ENCODE measurements at places on chromosomes 5 and 9.

GRCh38 chr5:82521431-82522051 is 243.4 kb upstream of the RPS23 start:
- no peaks in the 10 kb centered on the region for H3K4me1 ChIP-seq
- no peak for DNase-seq
- H3K36me3 ChIP-seq, result no peaks in the 10 kb centered on the region
- H3K27ac ChIP-seq, result no peak overlapping the region
- H3K4me3 ChIP-seq, result no peak overlapping the region
- no peaks in the 10 kb centered on the region for H3K27me3 ChIP-seq

- H3K27me3 ChIP-seq, result peaks cover 85% of the 10 kb centered on the region
- no peaks in the 10 kb centered on the region for H3K36me3 ChIP-seq
- H3K4me1 ChIP-seq, result peaks cover 8% of the 10 kb centered on the region
- H3K4me3 ChIP-seq, result no peak overlapping the region
- no peak for DNase-seq
Measured at GRCh38 chr9:135244271-135245221, 157.1 kb downstream of the OLFM1 start.

DNA sequence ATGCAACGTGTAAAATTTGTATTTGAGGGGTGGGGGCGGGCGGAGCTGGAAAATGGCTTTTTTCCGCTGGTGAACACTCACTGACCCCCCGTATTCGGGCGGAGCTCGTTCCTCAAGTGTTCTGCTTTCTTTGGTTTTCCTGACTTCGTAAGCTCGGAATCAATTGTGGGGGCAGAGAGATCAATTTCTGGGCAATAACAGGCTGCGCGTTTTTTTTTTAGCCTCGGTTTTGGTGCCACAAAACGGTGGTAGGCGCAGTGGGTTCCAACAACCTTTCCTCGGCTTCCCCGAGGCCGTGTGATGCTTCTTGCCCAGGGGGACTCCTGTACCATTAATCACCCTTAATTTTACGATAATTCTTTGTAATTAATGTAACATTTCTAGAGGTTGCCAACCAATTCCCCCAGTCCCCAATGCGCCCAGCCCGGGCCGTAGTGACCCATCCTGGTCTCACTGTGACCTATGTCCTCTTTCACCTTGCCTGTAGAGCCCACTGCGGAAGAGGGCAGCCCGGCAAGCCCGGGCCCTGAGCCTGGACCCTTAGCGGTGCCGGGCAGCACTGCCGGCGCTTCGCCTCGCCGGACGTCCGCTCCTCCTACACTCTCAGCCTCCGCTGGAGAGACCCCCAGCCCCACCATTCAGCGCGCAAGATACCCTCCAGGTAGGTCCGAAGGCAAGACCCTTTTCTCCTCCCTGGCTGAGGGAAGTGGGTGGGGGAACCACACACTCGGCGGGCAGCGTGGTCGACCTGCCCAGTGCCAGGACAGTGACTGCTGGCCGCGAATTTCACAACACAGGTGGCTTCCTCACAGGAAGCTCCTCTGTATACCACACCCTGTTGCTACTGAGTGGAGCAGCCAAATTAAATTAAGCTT is 3.7 kb downstream of the NR4A3 start:
- peaks cover 63% of the 10 kb centered on the region for H3K27me3 ChIP-seq
- no peak for DNase-seq
- peak overlapping the region; percentile 87 for H3K4me3 ChIP-seq
- H3K27ac ChIP-seq, result no peak overlapping the region
- peaks cover 48% of the 10 kb centered on the region for H3K4me1 ChIP-seq

- H3K27ac ChIP-seq, result no peak overlapping the region
- peaks cover 3% of the 10 kb centered on the region for H3K27me3 ChIP-seq
- H3K4me3 ChIP-seq, result no peak overlapping the region
- DNase-seq, result no peak
- H3K36me3 ChIP-seq, result no peaks in the 10 kb centered on the region
Measured at GRCh38 chr9:124512806-124513204, 5.6 kb upstream of the NR5A1 start.

DNA sequence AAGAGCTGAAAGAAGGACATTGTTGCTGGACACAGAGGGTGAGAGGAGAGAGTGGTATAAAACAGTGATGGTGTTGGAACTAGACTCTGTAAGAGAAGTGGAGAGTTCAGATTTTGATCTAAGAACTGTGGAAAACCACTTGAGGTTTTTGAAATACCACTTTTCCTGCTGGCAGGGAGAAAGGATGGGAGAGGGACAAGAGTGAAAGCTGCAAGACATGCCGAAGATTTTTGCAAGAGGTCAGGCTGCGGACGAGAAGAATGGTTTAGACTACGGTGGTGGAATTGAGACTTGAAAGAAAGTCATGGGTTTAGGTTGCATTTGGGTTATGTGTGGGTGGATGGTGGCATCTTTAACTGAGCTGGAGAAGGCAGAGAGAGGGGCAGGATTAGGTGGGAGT is 202.2 kb upstream of the RPS23 start:
- H3K4me3 ChIP-seq, result no peak overlapping the region
- no peaks in the 10 kb centered on the region for H3K27me3 ChIP-seq
- H3K27ac ChIP-seq, result no peak overlapping the region
- H3K36me3 ChIP-seq, result no peaks in the 10 kb centered on the region
- H3K4me1 ChIP-seq, result no peaks in the 10 kb centered on the region

DNA sequence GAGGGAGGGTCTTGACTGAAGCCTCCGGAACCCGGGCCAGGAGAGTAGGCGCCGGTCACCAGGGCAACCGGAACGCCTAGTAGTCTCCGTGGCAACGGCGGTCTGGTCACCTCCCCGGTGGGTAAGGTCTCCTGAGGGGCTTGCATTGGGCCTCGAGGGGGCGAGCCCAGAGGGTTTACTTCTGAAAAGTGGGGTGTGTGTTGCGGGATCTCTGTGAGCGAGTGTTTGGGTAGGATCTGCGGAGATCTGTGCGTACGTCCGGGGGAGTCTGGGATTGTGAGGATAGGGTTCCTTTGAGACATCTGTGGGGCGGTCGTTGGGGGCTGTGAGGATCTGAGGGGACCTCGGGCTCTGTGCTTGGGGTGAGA is at the start of gene FAM221B:
Gene FAM221B (minus strand): TSS at position 17 of the 368 bp plus-strand sequence. CDS start 2,571 bp downstream, outside the sequence.
- peak within 1 kb of the TSS; percentile 84 for H3K4me3 ChIP-seq
- H3K27me3 ChIP-seq, result no peaks in the 10 kb centered on the region

DNA sequence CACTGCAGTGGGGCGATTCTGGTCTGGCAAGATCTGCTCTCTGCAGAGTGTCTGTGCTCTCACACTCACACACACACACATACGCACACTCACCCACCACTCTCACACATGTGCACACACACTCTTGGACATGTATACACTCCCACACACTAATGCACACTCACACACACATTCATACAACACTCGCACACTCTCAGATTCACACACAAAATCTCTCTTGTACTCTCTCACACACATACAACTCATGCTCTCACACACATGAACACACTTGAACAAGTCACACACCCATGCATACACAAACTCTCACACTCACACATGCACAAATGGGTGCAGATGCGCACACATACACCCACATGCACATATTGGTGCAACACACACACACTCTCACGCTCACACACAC is 31.7 kb downstream of the TMEM174 start:
- H3K27me3 ChIP-seq, result peaks cover 30% of the 10 kb centered on the region
- no peak overlapping the region for H3K27ac ChIP-seq

- no peak overlapping the region for H3K27ac ChIP-seq
- H3K36me3 ChIP-seq, result no peaks in the 10 kb centered on the region
- DNase-seq, result no peak
- peaks cover 2% of the 10 kb centered on the region for H3K4me1 ChIP-seq
- no peaks in the 10 kb centered on the region for H3K27me3 ChIP-seq
Measured at GRCh38 chr9:108850293-108850897, 5.4 kb downstream of the ACTL7B start.

- H3K27ac ChIP-seq, result no peak overlapping the region
- no peak for DNase-seq
- peaks cover 19% of the 10 kb centered on the region for H3K4me1 ChIP-seq
- H3K4me3 ChIP-seq, result no peak overlapping the region
Measured at GRCh38 chr9:106897236-106897635, 34.3 kb downstream of the ZNF462 start.

DNA sequence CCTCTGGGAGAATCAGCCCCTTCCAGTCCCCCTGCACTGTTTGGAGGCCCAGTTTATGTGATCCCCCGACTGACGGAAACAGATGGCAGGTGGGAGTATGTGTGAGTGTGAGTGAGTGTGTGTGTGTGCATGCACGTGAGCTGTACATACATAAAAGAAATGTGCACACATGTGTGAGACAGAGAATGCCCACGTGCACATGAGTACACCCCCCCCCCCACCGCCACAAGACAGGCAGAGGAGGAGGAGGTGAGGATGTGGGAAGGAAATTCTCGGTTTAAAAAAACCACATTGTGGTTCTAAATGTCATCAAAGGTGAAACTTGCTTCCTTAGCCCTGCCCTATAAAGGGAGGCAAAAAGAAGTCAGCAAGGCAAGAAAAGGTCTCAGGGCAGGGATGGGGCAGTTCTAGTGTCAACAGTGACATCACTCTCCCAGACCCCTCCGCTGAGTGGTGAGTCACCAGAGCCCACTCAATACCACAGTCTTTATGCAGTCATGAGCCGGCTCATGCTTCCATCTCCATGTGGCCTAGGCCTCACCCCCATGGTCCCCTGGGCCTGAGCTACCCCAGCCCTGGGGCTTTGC is 79.2 kb upstream of the HSPA9 start:
- no peak overlapping the region for H3K27ac ChIP-seq
- no peak overlapping the region for H3K4me3 ChIP-seq
- DNase-seq, result no peak
- no peaks in the 10 kb centered on the region for H3K4me1 ChIP-seq

- H3K27me3 ChIP-seq, result no peaks in the 10 kb centered on the region
- no peak overlapping the region for H3K4me3 ChIP-seq
- no peaks in the 10 kb centered on the region for H3K4me1 ChIP-seq
- H3K27ac ChIP-seq, result no peak overlapping the region
- no peaks in the 10 kb centered on the region for H3K36me3 ChIP-seq
Measured at GRCh38 chr9:105887679-105888078, 193.3 kb downstream of the TMEM38B start.

- H3K27ac ChIP-seq, result no peak overlapping the region
- H3K4me3 ChIP-seq, result no peak overlapping the region
- H3K27me3 ChIP-seq, result no peaks in the 10 kb centered on the region
- peaks cover 4% of the 10 kb centered on the region for H3K4me1 ChIP-seq
- H3K36me3 ChIP-seq, result no peaks in the 10 kb centered on the region
- DNase-seq, result no peak
Measured at GRCh38 chr5:157548513-157549282, 26.9 kb downstream of the ADAM19 start.

DNA sequence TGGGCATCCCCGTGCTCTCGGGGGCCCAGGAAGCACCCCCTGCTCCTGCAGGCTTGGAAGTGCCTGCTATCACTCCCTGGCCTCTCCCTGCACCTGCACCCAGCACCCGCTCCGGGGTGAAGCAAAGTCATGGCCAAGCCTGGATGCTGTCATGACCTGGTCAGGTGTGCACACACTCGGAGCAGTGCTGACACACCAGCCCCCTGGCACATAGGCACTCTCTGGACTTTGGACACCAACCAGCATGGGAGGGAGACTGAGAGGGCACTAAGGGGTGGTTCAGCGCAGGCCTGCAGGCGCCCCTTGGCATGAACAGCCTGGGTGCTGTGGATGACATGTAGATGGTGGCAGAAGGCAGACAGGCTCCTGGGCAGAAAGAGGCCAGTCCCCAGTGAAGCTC is 158.6 kb downstream of the GHR start:
- H3K27ac ChIP-seq, result no peak overlapping the region
- DNase-seq, result no peak
- H3K27me3 ChIP-seq, result no peaks in the 10 kb centered on the region
- no peak overlapping the region for H3K4me3 ChIP-seq
- peaks cover 13% of the 10 kb centered on the region for H3K4me1 ChIP-seq

DNA sequence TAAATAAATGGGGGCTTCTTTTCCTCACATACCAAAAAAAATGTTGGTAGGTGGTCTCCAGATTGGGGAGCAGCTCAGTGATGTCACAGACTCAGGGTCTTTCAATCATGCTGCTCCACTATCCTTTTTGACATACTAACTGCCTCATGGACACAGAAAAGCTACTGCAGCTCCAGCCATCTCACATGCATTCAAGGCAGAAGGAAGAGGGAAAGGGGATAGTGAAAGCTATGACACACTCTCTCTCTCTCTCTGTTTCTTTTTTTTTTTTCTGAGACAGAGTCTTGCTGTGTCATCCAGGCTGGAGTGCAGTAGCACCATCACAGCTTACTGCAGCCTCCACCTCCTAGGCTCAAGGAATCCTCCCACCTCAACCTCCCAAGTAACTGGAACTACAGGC is 7.9 kb upstream of the ADGRD2 start:
- H3K4me3 ChIP-seq, result no peak overlapping the region
- no peaks in the 10 kb centered on the region for H3K36me3 ChIP-seq
- H3K4me1 ChIP-seq, result no peaks in the 10 kb centered on the region
- DNase-seq, result no peak

DNA sequence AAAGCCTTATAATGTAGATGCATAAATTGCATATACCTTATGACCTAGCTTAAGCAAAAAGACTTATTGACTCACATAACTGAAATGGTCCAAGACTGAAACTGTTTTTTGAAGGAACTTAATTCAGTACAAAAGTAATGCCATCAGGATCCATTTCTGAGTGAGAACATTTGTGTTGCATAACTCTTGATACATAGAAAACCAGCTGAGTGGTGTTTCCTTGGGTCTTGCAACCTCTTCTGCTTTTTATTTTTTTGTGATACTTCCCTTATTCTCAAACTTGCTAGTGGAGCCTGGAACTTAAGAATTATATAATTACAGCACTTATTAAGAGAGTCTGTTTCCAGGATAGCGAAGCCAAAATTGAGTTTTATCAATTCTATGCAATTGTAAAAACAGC is 272.0 kb downstream of the MAN2A1 start:
- no peak overlapping the region for H3K4me3 ChIP-seq
- H3K27me3 ChIP-seq, result no peaks in the 10 kb centered on the region
- no peaks in the 10 kb centered on the region for H3K36me3 ChIP-seq
- peaks cover 10% of the 10 kb centered on the region for H3K4me1 ChIP-seq
- no peak for DNase-seq
- no peak overlapping the region for H3K27ac ChIP-seq

- no peak overlapping the region for H3K4me3 ChIP-seq
- H3K4me1 ChIP-seq, result no peaks in the 10 kb centered on the region
- no peaks in the 10 kb centered on the region for H3K27me3 ChIP-seq
- H3K36me3 ChIP-seq, result no peaks in the 10 kb centered on the region
- DNase-seq, result no peak
Measured at GRCh38 chr5:5313101-5313635, 109.3 kb upstream of the ICE1 start.

DNA sequence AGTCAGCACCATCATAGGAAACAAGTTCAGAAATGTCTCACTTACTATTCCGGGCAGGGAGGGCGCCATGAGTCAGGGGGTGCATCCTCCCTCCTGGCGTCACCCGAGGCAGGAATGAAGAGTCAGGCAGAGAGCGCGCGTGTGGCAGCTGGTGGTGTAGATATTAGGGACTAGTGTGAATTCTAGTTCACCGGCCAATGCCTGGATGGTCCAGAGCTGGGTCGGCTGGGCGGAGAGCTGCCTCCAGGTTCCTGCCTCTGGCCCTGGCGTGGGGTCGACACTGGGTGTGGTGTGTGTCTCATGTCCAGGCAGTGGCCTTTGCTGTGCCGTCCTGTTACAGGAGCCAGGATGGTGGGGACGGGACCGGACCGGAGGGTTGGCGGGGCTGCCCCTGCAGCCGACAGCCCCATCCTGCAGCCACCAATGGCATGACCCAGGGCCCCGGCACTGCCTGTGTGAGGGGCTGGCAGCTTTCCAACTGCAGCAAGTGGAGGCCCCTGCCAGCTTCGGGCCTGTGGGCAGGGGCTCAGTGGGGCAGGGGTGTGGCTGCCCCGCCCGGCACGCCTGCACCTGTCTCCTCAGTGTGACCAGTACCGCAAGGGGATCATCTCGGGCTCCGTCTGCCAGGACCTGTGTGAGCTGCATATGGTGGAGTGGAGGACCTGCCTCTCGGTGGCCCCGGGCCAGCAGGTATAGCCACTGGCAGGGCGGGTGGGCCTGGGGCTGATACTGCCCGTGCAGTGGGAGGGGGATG is 9.1 kb downstream of the DIPK1B start:
- H3K27me3 ChIP-seq, result no peaks in the 10 kb centered on the region
- H3K4me1 ChIP-seq, result peaks cover 63% of the 10 kb centered on the region
- DNase-seq, result no peak
- H3K4me3 ChIP-seq, result no peak overlapping the region
- peaks cover 48% of the 10 kb centered on the region for H3K36me3 ChIP-seq
